ENCODE measurements at places on chromosomes 5 and 9.

- no peak for DNase-seq
Observed at GRCh38 chr5:127305493-127305892, 14.9 kb downstream of the MEGF10 start.

GRCh38 chr9:88237991-88238571 is 99.8 kb upstream of the SPATA31C2 start:
- DNase-seq = no peak

DNA sequence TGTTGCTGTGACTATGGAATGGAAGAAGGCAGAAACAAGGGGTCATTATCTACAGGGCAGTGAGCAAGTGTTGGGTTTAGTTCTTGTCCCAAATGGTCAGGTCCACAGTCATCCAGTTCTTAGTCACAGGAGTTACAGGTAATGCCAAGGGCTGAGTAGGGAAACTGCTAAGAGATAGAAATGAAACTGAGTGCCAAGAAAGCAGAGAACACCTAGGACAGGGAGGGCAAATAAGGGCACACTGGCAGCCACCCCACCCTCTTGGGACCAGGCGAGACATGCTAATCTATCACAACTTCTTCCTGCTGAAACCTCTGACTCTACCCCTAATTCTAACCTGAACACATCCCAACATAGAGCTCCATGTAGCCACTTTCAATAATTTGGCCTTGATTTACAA is 103.2 kb downstream of the KLF4 start:
- no peak for DNase-seq

- peak; percentile 43 for DNase-seq
Observed at GRCh38 chr5:141637123-141637766, 448 bp downstream of the RELL2 start.

DNA sequence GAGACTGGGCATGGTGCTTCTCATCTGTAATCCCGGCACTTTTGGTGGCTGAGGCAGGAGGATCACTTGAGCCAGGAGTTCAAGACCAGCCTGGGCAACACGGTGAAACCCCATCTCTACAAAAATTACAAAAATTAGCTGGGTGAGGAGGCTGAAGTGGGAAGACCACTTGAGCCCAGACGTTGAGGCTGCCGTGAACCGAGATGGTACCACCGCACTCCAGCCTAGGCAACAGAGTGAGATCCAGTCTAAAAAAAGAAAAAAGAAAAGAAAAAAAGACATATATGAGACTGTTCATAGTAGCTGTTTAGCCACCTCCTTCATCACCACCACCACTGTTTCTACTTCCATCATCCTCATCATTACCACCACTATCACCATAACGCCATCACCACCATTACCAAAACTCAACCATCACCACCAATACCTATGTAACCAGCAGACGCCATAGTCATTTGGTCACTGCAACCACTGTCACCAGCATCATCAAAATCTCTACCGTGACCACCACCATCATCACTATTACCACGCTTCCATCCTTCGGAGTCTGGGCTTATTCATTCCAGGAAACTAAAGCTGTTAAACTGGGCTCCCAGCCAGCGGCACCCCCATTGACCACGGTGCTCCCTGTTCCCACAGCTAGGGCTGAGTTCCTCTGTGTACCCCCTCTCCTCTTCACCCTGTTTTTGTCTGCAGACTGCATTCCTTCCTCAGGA is 8.4 kb upstream of the KIF12 start:
- no peak for DNase-seq

- DNase-seq = no peak
Observed at GRCh38 chr9:20618361-20618802, 3.9 kb downstream of the MLLT3 start.

GRCh38 chr9:36154331-36154952 is 14.7 kb upstream of the CCIN start:
- no peak for DNase-seq

GRCh38 chr9:133029994-133030316 is 842 bp upstream of the GTF3C5 start:
- no peak for DNase-seq

DNA sequence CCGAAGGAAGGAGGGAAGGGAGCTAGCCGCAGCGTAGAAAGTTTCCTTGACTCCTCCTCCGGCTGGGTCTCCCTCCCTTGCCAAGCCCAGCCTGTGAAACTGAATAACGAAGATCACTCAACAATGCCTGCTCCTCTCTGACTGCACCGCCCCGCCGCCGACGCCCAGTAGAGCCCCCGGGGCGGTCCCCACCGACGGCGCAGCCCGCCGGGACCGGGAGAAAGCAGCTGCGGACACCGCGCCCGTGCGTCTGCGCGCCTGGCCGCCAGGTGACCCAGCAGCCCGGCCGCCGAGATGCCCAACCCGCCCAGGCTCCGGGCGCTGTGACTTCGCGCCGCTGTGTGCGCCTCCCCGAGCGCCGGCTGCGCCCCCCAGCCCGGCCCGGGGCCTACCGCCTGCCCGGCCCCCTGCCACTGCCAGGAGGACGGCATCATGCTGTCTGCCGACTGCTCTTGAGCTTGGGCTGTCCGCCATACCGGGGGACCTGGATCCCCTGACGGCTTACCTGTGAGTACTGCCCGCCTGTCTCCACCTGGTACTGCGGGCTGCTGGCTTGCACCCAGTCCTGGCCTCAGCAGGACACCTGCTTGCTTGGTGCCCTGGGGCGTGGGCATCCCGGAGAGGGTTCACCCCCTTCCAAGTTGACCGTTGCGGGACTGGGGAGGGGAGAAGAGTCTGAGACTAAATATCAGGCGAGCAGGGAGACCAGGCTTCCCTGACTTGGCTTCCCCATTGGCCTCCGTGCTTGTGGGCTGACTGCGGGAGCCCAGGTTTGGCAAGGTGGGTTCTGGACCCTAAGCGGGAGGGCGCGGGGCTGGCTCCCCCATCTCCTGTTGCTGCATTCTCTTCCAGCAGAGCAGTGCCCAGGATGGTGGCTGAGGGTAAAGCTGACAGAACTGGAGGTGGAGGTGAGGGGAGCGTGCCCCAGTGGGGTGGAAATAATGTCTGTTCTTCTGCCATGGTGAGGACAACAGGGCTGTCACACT is 26.2 kb upstream of the SPTLC1 start:
- no peak for DNase-seq

GRCh38 chr9:90658181-90658580 is 15.6 kb upstream of the DIRAS2 start:
- DNase-seq = no peak

DNA sequence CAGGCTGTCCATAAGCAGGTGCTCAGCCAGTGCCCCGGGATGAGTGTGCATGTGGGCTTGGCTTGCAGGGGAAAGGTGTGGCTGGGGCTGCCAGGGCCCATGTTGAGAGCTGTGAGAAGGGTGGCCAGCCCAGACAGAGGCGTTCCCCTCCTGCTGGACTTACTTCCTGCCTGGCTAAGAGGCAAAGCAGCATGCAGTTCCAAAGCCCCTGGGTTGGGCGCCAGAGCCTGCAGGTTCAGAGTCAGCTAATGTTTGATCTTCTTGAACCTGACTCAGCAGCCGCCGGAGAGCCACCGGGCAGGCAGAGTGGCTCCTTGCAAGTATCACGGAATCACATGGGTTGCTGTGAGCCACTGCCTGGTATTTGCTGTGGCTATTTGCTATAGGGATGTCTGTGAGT is 168.4 kb upstream of the MAP1B start:
- DNase-seq = no peak

DNA sequence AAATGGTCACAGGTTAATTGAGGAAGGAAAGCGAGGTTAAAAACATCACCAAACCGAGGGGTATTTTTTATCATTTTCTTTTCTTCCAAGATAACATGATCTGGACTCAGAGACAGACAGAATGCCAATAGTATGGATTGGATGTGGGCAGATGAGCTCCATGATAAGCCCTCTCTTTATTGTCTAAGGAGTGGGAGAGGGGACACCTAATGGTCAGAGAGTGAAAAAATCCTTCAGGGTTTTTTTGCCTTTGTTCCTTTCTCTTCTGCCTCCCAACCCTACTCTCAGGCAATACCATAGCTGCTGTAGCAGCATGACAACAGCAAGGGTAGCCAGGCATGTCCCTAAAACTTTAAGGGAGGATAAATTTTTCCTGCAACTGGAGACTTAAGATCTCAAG is 94.7 kb downstream of the DIRAS2 start:
- DNase-seq = no peak

GRCh38 chr9:122309861-122310260 is 45.2 kb downstream of the MRRF start:
- DNase-seq = no peak

DNA sequence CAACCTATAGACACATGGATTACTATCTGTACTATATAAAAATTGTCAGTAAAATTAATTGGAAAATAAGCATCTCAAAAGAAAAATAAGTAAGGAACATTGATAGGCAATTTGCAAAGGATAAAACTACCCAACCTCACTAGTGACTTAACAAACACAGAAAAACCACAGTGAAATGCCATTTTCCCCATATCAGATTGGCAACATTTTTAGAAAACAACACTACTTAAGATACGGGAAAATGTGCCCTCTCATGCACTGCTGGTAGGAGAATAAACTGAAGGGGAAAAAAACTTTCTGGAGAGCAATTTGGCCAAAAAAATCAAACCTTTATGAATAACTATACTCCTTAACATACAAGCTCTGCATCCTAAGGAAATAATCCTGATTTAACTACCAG is 254.0 kb downstream of the DEPDC1B start:
- DNase-seq = no peak

- no peak for DNase-seq
Observed at GRCh38 chr5:174998131-174998730, 273.8 kb downstream of the MSX2 start.

GRCh38 chr5:140143521-140144258 is 18.0 kb downstream of the IGIP start:
- no peak for DNase-seq

- no peak for DNase-seq
Observed at GRCh38 chr9:94801681-94802080, 75.2 kb downstream of the AOPEP start.

- no peak for DNase-seq
Observed at GRCh38 chr9:89482056-89482851, 15.7 kb downstream of the SEMA4D start.

DNA sequence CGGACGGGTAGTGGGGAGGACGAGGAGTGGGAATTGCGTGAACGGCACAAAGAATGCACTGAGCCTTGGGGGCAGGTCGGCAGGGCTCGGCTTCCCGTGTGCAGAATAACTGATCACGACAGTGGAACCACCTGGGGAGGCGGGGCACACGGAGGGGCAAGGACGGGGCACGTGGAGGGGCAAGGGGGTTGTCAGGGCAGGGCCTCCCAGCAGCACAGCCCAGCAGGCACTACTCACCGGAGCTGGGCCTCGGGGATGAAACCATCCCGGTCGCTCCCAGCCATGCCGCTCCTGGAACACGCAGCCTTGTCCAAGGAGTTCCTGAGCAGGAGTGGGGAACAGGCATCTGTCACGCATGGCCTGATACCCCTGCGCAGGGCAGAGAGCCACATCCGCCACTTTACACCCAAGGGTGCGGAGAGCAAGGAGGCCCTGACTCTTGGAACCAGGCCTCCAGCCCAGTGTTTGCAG is 33.4 kb downstream of the SARDH start:
- no peak for DNase-seq

GRCh38 chr5:170316937-170317336 is 19.4 kb upstream of the LCP2 start:
- no peak for DNase-seq

DNA sequence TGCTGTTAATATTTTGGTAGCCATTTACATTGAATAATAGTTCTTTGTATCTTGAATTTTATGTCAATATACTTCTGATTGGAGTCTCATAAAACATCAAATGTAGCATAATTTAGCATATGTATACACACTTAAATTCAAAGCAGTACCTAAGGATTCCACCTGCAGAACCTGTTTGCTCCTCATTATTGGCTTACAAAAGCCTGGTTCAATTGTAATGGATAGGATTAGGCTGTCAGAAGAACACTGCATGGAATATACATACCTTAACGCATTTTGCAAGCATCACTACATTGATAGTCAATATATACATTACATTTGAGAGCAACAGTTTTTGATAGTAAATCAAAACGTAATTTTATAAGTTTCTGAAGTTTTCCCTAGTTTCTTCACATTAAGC is 711.3 kb upstream of the COX7C start:
- DNase-seq = no peak

- DNase-seq = no peak
Observed at GRCh38 chr9:133593587-133594253, 15.5 kb downstream of the FAM163B start.

GRCh38 chr5:181005791-181006190 is 17.1 kb downstream of the BTNL3 start:
- DNase-seq = no peak

DNA sequence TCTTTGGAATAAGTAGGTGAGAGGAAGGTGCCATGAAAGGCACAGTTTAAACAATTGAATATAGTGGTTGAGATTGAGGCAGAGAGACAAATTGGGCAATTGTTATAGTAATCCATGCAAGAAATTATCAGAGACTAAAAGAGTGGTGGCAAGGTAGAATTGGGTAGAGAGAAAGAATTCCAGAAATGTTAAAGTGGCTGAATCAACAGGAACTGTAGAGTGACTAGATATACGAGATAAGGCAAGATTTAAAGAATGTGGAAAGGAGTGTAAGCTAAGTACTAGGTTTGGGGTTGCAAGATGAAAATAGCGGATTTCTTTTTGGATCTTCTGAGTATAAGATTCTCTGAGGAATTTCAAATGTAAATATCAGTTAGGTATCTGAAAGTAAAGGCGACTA is 285.2 kb downstream of the DMRTA1 start:
- DNase-seq = no peak
